ENCODE measurements at places on chromosomes 12 and 14.

- DNase-seq: no peak
These were observed 63.2 kb downstream of the PLEKHG3 start for GRCh38 chr14:64767215-64767964.

DNA sequence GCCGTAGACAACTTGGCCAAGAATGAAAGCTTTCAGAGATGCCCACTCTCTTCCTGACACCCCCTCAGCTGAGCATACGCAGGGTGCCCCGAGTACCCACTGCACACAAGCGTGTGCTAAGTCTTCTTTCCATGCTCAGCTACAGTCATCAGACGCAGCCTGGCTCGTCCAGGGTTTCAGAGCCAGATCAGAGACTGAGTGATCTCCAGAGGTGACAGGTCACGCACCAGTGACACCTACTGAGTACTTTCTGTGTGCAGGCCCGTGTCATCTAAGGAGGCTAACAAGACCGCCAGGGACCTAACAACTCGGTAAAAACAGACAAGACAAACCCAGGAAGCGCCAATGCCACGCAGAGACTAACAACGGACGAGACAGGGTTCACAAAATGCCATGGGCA lies 25.1 kb downstream of the STX2 start:
- DNase-seq: no peak

GRCh38 chr14:81550001-81550637 lies 16.5 kb upstream of the SEL1L start:
- DNase-seq: no peak

GRCh38 chr14:51095854-51096823 lies 1.2 kb upstream of the TRIM9 start:
- DNase-seq: peak; percentile 27

DNA sequence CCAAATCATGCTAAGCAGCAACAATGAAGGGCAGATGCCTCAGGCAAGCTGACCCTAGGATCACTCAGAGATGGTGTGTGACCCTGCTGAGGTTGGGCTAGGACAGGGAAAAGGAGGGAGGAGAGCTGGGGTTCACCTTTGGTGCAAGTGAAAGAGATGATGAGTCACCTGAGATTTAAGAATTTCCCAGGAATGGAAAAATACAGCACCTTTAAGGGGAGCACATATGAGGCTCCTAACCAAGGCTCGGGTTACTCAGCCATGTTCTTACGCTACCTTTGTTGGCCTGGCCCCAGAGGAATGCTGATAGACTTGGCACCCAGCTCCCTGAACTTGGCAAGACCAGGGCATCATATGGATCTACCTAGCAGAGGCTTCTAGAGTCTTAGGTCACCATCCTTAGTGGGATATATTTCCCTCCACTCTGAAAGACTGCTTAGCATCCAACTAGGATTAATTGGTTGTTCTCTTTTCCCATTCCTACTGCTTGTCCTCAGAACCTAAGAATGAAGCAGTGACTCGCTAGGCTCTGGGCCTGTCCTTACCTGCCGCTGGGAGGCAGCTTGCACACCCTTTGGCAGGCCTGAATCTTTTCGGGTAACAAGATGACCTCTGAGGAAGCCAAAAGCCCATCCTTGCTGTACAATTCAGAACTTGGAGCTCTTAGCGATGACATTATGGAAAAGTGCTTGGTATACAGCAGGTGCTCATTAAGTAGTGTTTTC lies 4.0 kb upstream of the NAA25 start:
- no peak for DNase-seq

DNA sequence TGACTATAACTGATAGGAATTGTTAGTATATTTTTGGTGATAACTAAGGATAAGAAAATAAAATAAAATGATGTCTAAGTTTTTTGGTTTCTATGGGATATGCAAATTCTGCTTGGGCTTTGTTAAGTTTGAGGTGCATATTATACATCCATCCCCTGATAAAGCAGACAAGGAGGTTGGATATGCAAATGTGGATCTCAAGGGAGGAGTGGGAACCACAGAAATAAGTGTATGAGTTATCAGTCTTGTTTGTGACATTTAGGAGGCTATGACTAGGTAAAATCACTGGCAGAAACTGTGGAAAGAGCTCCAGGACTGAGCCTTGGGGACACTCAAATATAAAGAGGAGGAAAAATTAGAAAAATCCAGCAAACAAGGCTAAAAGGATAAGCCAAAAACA lies 719.4 kb downstream of the RERGL start:
- no peak for DNase-seq

GRCh38 chr14:96164861-96165490 lies 39.7 kb upstream of the BDKRB2 start:
- DNase-seq: no peak

DNA sequence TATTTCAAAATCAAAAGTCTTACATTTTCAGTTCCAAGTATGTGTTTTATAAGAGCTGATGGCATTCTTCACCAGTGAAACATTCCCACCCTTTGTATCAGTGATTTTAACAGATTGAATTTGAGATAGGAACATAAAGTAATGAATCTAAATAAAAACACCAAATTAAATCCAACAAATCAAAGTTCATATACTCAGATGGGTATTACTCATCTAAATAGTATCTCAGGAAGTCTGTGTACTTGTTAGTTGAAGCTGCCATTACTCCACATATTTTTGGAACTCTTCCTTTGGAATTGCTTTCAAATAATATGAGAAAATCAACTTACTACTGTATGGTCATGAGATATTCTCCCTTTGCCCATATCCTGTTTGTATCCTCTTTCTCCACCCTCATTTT lies 89.1 kb downstream of the MIA2 start:
- DNase-seq: no peak

- DNase-seq: no peak
These were observed 62.8 kb downstream of the TSHR start for GRCh38 chr14:81018251-81018650.

- DNase-seq: no peak
These were observed 195.6 kb downstream of the CHST11 start for GRCh38 chr12:104652358-104652757.

- DNase-seq: no peak
These were observed 51.9 kb downstream of the GALNT8 start for GRCh38 chr12:4771960-4772566.

- DNase-seq: no peak
These were observed 67.8 kb downstream of the GALNT8 start for GRCh38 chr12:4787965-4788364.

DNA sequence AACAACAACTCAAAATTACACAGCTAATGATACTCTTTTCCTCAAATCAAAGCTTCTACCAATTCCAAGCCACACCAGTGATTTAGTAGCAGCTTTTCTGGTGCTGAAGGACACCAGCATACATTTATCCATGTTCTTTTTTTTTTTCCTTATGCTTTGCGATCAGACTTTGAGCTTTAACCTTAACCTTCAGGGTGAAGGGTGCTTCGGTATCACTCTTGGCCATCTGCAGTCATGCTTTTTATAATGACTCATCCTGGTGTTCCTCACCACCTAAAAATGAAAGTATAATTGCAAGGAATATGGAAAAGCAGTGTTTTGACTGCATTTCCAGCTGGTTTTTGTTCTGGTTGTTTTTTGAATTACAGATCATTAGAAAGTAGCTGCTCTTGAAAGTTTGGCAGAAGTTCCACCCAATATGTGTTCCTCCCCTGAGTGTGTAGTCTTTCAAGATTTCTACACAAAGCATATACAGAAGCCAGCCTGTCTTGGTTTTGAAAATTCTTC lies 1.3 kb upstream of the SLC41A2 start:
- no peak for DNase-seq

GRCh38 chr14:93368996-93369712 lies 22.2 kb downstream of the COX8C start:
- DNase-seq: no peak

- no peak for DNase-seq
These were observed 164.6 kb downstream of the SLC15A5 start for GRCh38 chr12:16112612-16113560.

GRCh38 chr12:82994117-82994516 lies 307.4 kb downstream of the TMTC2 start:
- no peak for DNase-seq

DNA sequence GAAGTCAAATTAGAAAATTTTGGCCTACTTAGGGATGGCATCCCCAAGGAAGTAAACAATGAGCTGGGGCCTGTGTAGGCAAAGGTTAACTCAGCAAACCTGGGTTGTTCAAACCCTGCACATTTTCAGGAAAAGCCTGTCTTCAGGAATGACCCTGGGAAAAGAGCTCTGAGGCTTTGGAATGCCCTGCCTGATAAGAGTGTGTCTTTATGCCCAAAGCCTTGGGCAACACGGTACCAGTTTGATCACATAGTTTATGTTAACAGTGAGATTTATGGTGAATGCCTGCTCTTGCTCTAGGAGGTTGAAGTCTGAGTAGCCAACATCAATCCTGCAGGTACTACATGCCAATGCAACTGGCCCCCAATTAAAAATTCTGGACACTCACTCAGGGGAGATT lies 28.2 kb upstream of the STAB2 start:
- no peak for DNase-seq

All from CD4-positive, alpha-beta T cell treated with Interleukin-6 for 4 hours (primary cell).